ENCODE measurements at places on chromosomes 1 and 21.

- DNase-seq: no peak
Observed at GRCh38 chr1:211735208-211736170, 60.1 kb upstream of the NEK2 start.

- DNase-seq: no peak
Observed at GRCh38 chr1:63984930-63985290, 211.1 kb downstream of the ROR1 start.

- DNase-seq: no peak
Observed at GRCh38 chr1:87093286-87093685, 178.9 kb downstream of the HS2ST1 start.

DNA sequence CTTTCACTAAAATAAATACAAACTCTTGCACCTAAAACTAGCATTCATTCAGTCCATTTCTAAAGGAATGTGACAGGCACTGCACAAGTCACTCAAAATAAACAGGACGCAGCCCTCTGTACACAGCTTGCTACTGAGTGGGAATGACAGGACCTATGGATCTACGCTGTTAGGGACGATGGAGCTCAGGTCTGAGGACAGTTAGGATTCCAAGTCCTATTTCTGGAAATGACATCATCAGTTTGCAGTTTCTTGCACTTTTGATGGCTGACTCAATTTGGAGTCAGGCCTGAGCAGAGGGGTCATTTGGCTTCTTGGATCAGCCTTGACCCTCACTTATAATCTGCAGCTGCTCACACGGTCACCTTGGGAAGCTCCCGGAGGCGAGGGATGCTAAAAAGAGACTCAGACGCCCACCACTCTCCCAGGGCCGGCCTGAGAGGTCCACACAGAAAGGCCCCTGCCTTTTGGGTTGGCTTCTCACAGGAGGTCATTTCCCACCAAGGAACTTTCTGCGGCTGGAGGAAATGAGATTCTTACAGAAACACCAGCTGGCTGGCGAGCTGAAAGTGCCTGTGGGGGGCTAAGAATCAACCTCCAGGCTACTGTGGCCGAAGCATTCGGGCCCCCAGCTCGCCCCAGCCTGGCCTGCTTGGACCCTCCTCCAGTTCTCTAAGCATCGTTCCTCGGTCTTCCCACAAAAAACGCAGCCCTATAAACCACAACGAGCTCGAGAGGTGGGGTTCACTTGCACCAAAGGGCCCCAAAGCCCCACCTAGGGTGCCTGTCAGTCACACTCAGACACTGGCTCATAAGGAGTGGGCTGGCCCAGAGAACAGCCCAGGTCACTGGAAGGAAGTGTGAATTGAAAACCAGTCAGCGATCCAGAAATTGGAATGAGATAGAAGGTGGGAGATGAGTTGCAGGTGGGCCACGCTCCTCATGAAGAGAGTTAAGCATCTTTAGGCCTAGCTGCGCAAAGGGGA, 8.9 kb upstream of the PDE9A start:
- no peak for DNase-seq
